ENCODE measurements at places on chromosomes 1 and 21. TPM values are rescaled to one million over a fixed set of nuclear protein-coding genes. Genes with fewer than 3 reads are reported as not detected.

Gene PROK1
- total RNA-seq, result 0.22 TPM

Gene TTC22
- 1.8 TPM for total RNA-seq

GRCh38 chr1:168972225-168972624 lies 134.3 kb upstream of the ATP1B1 start:
- no peak for DNase-seq

DNA sequence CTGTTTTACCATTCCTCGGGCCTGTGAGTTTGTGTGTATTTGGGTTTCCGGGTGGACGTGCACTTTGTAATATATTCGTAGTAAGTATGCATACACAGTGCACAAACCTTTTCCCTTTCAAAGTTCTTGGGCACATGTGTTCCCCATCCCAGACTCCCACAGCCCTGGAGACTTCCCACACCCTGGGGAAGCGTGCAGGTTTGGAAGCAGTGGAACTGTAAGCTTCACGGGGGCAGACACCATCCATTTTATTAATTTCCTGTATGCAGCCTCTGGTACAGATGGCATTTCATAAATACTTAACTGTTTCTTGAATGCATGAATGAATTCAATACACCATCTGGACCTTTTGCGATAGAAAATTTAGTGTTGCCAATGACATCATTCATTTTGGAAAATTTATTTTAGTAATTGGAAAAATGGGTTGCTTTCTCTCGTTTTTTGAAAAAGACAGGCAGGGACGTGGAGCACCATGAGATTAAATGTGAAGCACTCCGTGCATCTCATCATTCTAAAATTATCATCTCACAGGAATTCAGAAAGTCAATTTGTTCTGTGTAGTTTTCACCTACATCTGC lies 10.8 kb downstream of the ETS2 start:
- DNase-seq, result no peak

GRCh38 chr1:113905435-113905861 lies 322 bp downstream of the DCLRE1B start:
- DNase-seq, result no peak

DNA sequence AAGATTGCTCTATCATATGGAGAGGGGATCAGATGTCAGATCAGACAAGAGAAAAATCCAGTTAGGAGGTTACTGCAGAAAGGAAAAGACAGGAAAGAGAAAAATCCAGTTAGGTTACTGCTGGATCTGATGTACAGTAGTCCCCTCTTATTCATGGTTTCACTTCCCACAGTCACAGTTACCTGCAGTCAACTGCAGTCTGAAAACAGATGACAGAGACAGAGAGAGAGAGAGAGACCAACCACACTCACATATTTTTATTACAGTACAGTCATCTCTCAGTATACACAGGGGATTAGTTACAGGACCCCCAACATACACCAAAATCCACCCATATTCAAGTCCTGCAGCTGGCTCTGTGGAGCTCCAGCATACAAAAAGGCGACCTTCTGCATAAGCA lies 29.3 kb downstream of the NUP133 start:
- no peak for DNase-seq

- no peak for DNase-seq
These were observed 10.0 kb upstream of the KPRP start for GRCh38 chr1:152747831-152748230.

DNA sequence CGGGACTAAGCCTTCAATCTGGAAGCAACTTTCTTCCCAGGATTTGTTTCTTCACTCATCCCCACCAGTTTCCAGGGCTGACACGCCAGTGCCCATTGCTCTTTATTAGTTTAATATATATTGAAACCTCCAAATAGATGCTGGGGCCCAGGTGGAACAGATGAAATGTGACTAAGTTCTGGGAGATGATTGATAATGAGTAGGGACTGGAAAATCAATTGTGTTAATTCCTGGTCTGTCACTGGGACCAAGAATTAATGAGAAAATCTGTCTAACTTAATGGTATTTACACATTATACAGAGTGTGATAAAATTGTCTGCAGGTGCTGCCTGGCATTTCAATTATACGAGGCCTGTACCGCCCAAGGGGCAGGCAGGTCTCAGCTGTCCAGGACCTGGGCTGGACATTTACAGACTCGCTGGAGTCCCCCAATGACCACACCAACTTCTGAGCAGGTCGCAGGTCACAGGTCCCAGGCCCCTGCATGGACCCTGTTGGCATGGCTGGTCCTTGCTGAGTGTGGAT lies 35.8 kb downstream of the UBIAD1 start:
- DNase-seq, result no peak

All from HCT116 (cell line).